ENCODE measurements at places on chromosomes 4 and X.

GRCh38 chr4:174592985-174593335 lies 70.7 kb upstream of the HPGD start:
- DNase-seq = no peak

DNA sequence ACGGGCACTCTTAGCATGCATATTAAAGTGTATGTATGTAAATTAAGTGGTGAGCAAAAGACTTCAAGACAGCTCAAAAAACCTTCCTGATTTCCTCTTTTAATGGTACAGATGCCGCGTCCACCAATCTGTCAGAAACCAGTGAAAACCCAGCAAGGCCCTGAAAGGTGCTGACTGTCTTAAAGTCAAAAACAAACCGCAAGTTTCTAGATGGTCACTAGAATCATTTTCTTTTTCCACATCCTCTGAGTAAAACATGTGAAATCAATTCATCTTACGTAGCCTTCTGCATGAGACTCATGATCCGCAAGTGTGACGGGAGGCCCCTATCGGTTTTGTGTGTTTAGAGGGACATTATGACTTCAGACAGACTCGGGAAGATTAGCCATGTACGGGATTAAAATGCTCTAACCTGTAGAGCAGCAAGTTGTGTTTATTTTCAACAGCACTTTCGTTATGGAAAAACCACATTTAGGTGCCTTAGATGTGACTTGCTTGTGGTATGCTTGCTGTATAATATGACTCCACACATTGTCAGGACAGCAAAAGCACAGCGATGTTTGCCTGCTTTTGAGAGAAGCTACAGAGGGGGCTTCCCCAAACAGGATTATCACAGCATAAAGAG lies 88.2 kb upstream of the STS start:
- DNase-seq = no peak

DNA sequence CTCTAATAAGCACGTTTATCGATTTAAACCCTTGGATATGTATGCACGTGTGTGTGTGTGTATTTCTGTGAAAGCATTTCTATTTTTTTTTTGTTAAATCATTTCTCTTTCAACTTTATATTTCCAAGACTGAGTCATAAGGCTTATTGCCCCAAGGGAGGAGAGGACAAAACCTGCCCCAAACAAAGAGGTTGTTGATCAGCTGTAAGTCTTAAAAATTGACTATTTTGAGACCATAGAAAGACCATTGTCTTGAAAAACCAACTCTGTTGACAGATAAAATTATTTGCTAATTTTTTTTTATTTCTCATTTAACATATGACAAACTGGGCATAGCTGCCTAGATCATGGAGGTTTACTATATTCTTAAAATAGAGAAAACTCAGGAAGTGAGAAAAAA lies 222.4 kb downstream of the FMR1NB start:
- no peak for DNase-seq

GRCh38 chr4:91958596-91958995 lies 345.2 kb upstream of the GRID2 start:
- DNase-seq = peak; percentile 26

GRCh38 chr4:123596805-123597204 lies 200.2 kb downstream of the SPRY1 start:
- DNase-seq = no peak

- DNase-seq = no peak
These were observed 13.7 kb upstream of the GPRASP1 start for GRCh38 chrX:102637561-102637960.

Data from hindlimb muscle (tissue), 1 donor.